ENCODE measurements at places on chromosomes 4 and X.

DNA sequence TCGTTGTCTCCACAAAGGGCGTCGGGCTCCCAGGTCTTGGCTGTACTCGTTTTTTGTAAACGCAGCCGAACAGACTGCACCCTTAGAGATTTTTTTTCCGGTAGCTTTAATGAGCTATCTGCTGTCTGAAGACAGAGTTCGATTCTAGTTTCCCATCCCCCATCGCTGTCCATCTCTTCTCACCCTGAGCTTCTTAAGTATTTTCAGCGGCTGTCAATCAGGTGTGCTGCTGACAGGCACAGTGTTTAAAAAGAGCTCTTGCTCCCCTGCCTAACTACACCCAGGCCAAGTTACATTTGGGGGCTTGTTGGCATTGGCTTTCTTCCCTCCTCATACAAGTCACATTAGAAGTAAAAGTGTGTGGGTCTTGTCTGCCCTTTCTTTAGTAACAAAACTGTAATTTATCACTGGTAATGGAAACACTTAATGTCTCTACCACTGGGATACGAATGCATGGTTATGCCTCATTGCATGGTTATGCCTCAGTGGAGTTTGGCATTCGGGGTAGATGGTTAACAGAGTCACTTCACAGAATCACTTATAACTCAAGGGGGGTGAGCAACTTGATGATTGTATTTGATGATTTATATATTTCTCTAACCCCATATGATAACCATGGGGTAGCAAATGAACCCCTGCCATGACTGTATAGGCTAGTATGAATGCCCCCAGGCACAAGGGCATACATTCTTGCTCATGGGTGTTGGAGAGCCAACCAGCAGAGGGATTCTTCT lies 1.4 kb upstream of the ARHGAP6 start:
- DNase-seq, result no peak

DNA sequence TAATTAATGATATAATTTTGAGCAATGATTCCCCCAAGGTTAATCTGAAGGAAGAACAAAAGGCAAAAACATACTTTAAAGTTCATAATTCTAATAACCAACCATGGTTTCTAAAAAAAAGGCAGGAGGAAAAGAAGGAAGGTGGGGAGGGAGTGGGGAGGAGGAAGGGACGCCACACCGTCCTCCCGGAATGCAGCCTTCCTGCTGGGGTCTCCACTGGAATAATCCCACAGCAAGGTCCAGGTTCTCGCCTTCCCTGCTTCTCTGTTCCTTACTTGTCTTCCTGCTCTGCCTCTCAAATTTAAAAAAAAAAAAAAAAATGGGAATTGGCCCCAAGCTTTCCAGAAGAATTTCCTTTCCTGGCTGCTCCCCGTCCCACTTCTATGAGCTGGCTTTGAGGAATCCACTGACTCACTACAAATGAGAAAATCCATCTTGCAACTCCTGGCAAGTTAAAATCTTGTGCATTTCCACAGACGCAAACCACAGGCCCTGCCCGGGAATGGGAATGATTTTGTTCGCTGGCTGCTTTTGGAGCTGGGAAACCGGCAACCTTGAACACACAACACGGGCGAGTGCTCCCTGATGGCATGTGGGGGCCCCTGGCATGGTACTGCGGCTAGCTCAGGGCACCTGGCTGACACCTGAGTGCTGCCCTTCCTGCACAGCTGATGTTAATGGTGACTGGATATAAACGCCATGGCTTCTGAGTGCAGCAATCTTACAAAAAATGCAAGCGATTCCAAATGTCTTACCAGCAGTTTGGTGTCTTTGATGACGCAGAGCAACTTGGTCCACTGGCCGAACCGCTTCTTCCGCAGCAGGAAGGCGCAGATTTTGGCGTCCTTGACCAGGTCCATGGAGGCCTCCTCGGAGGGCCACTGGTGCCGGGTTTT lies 97.0 kb downstream of the AFAP1 start:
- DNase-seq, result no peak

GRCh38 chrX:128106630-128107029 lies 54.4 kb upstream of the ACTRT1 start:
- no peak for DNase-seq

DNA sequence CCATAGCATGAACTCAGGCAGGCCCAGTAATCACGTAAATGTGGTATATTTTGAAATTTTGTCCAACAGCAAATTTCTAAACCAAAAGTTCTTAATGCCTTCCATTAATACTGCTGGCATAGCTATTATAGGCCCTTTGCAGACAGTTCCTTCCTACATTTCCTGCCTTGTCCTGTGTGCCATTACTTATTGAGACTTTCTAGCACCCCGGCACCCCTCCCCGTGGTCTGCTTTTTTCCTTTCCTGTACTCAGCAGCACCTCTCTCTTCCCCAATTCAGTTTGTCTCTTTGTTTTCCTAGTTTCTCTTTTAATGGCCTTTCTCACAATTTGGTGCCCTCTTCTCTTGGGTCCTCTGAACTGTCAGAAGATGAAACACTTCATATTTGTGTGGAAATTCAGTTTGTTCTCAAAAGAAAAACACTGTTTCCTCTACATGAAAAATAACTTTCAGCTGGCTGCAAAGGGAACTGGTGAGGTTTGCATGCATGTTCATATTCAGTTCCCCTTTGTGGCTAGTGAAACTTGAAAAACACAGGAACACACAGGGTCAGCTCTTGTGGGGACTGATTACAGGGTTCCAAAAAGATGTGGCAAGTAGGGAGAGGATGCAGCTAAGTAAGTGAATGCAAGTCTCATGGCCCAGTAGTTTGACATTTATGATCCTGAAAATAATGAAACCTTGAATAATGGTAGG lies 17.1 kb downstream of the GPR34 start:
- no peak for DNase-seq

- DNase-seq, result no peak
These were observed 61.1 kb upstream of the DCTD start for GRCh38 chr4:182978152-182978827.

- no peak for DNase-seq
These were observed 558.7 kb downstream of the INPP4B start for GRCh38 chr4:142287371-142287770.

DNA sequence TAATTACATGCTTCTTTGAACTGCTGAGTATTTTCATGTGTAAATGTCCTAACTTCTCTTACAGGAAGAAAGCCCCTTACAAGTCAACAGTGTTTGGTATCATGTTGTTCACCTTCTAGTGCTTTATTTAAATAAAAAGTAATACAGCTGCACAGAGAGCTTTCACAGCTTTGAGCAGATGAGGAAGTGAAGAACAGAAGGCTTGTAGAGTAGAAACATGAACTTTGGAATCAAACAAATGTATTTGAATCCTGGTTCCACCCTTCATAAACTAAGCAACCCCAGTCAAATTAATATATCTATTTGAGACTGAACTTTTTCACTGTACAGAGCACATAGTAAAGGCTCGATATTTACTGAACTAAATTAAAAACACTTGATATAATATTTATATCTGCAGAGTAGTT lies 120.5 kb downstream of the CAMK2D start:
- no peak for DNase-seq

DNA sequence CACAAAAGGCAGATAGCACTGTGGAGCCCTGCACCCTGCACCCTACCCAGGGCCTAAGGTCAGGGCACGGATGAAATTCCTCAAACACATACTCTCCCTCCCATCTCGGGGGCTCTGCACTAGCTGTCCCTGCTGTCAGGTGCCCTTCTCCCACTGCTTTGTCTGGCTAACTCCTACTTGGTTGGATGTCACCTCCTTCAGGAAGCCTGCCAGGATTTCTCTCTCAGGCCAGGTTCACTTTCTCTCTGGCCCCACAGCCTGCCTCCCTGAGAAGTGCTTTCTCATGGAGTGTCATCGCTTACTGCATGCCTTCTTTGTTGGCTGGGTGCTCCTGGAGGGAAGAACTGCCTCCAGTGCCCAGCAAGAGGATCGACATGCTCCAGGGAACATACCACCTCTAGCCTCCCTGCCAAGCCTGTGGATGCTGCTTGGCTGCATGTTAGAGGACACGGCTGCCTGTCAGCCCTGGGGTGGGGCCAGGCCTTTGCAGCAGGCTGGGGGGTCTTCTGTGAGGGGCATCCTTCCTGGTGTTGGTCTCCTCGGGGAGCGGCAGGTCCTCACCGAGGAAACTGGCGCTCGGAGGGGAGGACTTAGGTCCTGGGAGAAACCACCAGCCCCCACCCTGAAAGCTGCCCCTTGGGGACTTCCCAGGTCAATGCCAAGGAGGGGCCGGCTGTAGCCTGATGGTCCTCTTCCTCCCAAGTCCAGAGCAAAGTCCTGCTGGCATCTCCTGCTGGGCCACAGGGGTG lies 15.0 kb downstream of the ABLIM2 start:
- no peak for DNase-seq

DNA sequence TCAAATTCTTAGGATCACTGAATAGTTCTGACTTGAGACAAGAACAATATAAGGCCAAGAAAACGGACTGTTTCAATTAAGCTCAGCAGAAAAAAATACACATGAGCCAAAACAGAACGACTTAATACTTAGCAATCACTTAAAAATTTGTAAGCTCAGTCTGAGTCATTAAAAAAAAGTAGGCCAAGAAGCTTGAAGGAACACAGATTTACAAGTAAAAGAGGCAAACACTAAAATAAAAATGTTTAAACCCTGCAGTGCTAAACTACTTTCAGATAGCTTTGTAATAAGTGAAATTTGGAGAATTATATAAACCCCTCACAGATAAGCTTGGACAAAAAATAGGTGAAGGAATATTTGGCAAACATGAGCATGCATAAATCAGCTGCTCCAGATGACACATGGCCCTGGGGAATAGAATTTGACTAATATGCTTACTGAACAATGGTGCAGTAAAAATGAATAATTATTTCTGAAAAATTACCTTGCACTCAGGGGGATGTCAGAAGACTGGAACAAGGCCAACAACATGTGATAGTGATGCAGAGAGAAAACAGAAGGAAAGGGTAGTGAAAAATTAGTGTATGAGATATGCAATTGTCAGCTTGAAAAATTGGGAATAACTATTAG lies 49.6 kb downstream of the LNX1 start:
- no peak for DNase-seq

- no peak for DNase-seq
These were observed 1074.5 kb upstream of the PRKX start for GRCh38 chrX:4787971-4788370.

- DNase-seq, result no peak
These were observed 9.4 kb downstream of the LETM1 start for GRCh38 chr4:1846580-1846979.

- DNase-seq, result no peak
These were observed 208.8 kb upstream of the CLNK start for GRCh38 chr4:10893395-10893794.

- no peak for DNase-seq
These were observed 10.2 kb downstream of the CRLF2 start for GRCh38 chrX:1202251-1202650.

DNA sequence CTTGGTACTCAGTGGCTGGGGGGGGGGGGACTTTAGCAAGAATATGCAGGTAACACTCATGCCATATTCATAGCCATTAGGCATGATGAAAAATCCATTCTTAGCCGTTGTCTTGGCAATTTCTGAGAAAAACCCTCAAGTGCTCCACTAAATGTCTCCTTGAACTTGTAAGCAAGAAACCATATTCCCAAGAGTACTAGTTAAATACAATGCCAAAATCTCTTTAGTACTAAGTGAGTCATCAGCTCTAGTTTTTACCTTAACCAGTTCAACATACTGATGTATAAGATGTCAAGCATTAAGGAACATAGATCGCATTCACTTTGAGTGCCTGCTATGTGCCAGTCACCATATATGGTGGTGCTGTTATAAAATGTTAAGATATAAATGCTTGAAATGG lies 27.5 kb downstream of the UBE2D3 start:
- no peak for DNase-seq

DNA sequence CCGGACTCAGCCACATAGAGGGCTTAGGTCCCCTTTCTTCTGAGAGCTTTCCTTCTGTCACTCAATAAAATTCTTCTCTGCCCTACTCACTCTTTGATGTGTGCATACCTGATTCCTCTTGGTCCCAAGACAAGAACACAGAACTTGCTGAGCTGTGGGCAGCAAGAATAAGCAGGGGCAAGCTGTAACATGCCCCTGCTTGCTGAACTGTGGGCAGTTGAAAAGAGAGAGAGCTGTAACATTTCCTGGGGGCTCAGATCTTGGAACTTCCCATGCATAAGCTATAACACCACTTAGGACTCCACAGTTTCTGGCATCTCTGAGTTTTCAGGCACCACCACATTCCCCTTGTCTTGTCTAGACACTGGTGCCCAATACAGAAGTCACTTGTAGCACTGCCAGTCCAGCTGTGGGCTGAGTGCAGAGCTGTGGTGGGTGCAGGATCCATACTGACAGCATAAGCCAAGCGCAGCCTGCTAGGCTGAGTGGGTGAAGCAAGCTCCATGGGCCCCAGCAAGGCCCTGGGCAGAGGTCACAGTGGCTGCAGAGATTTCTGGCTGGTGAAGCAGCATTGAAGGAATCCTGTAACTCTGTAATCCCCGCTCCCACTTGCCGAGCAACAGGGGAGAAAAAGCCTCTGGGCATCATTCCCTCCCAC lies 241.2 kb downstream of the PCDH10 start:
- DNase-seq, result no peak

DNA sequence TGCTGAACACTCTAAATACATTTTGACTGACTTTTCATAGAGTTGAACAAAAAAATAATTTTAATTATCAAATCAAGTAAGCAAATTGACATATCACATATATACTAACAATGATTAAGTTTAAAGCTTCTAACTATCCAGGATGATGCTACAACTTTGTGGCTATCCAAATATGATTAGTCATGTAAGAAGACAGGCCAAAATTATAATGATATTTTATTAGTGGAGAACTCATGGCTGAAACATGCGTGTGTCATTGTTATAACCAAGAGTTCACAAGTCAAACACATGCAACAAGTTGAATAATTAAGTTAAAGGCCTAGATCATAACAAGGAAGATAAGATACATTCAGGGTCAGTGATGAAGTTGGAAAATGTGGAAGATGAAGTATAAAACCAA lies 346.8 kb downstream of the FSTL5 start:
- no peak for DNase-seq
